ENCODE measurements at places on chromosomes 4 and X.

DNA sequence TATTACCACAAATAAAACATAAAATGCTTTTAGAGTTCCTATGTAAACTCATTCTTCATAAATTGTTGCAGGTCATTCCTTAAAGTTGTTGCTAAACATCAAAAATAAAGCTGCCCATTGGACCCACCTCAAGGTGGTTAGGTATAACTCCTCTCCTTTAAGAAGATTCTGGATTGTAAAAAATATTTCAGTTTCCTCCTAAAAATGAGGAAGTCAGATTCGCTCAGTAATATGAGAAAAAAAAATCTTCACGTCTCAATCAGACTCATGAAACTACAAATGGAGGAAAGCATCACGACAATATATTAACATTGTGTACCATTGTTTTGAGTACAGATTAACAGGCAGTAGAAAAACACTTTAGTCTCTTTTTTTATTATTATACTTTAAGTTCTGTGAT lies 105.9 kb downstream of the DDX60 start:
- DNase-seq, result no peak

- no peak for DNase-seq
Observed at GRCh38 chr4:139711461-139711860, 45.8 kb downstream of the MGST2 start.

GRCh38 chr4:62285026-62285425 lies 1084.9 kb downstream of the ADGRL3 start:
- no peak for DNase-seq

GRCh38 chr4:14816623-14817261 lies 185.5 kb upstream of the CPEB2 start:
- no peak for DNase-seq

DNA sequence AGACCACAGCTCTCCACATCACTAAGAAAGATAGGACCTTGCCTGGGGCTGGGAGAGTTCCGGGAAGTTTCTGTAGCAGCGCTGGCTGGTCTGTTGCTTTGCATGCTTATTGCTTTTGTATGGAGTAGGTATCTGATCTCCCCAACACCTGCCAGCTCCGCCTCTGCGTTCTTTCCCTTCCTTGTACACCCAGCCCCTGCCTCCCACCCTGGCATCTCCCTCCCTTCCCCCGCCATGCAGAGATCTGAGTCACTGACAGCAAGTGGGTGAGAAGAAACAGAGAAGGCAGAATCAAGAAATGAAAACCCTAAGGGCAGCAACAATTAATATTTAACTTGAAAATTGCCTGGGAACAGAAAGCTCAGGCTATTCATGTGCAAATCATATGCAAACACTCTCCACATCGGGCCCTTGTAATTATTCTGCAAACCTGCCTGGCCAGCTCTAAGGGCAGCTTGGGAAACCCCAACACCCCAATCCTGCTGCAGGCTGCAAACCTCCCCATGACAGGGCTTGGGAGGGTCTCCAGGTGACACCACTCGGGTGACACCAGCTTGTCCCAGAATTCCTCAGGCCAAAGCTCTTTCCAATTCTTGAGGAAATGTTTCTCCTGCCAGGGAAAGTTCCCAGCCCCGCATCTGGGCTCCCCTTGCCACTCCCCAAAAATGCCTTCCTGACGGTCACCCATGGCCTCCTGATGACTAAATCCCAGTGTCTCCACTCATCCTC lies 257.2 kb downstream of the FBXW7 start:
- DNase-seq, result no peak

All from stimulated activated CD8-positive, alpha-beta memory T cell treated with anti-CD3 and anti-CD28 coated beads, Interleukin-4, amount 100 ng/mL, for 4 hours (primary cell).